ENCODE measurements at places on chromosomes 1 and 21. TPM values are rescaled to one million over a fixed set of nuclear protein-coding genes. Genes with fewer than 3 reads are reported as not detected.

HSPG2 gene
- total RNA-seq = 684 TPM

GRCh38 chr1:68165665-68166064 lies 66.7 kb downstream of the WLS start:
- no peak for DNase-seq

GRCh38 chr1:80251171-80251570 lies 1244.6 kb upstream of the ADGRL4 start:
- no peak for DNase-seq

- DNase-seq = no peak
Measured at GRCh38 chr1:153483776-153484175, 23.3 kb upstream of the S100A7 start.

LDLRAD1 gene
- not detected for total RNA-seq

- no peak for DNase-seq
Measured at GRCh38 chr1:174028495-174028894, 6.3 kb upstream of the RC3H1 start.

- no peak for DNase-seq
Measured at GRCh38 chr1:199018471-199019135, 379.8 kb downstream of the PTPRC start.

RBM34 gene
- 37.0 TPM for total RNA-seq

DNA sequence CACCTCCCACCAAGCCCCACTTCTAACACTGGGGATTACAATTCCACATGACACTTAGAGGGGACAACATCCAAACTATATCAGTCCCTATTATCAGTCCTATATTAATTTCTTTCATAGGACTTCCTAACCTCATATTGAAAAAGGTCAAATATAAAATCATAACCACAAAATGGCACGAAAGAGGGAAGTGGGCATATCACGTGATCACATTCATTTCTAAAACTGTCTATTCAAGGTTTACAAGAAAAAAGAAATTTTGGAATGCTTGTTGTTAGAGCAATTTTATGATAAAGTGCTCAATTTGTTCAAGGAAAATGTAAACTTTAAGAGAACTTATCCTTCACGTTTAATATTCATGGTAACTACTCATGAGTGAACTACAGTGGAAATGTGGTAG lies 13.2 kb upstream of the CDC7 start:
- DNase-seq = no peak

TFF2 gene
- 17.0 TPM for total RNA-seq

DNA sequence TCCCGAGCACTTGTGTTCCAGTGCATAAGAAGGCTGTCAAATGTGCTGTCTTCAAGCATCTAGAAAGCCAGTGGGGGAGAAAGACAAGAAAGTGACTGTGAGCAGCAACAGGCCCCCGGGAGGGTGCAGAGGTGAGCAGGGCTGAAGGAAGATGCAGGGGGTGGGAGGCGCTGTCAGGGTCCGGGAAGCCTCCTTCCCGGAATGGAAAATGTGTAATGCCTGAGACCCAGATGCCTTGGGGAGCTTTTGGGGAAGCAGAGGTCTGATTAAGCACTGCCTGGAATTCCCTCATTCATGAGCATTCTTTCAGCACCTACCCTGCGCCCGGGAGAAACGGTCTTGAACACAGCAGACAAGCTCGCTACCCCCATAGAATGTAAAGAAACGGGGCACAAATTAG lies 1.3 kb downstream of the NPHP4 start:
- DNase-seq = no peak

DNA sequence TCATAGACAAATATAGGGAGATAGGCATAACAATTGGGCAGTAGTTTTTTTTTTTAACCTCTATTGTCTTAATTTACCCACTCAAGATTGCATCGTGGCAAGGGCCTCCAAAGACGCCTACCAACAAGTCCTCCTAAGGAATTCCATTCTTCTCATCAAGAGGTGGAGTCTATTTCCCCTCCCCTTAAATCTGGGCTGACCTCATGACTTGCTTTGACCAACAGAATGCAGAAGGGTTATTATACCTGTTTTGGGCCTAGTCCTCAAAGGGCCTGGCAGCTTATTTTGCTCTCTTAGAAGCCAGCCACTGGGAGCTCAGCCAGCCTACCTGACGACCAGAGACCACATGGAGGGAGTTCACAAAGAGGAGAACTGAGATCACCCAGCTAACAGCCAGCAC lies 92.3 kb downstream of the COQ8A start:
- no peak for DNase-seq

DNA sequence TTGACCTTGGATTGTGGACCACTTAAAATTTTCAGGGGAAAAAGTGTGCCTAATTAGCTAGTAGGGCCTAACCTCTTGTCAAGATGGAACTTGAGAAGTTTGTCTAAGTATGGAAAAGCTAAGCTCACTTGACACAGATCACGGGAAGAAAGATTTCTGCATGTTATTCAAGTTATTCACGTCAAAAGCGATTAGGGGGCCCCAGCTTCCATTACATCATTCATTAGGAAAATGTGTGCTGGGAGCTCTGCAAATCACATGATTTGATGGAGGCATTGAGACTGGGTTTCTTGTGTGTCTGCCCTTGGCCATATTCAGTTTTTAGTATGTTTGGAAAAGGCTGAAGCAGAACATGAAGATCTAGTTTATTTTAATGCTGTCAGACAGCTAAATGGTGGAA lies 15.5 kb upstream of the POGZ start:
- no peak for DNase-seq

GRCh38 chr1:83101406-83101805 lies 897.5 kb downstream of the TTLL7 start:
- DNase-seq = no peak

DNA sequence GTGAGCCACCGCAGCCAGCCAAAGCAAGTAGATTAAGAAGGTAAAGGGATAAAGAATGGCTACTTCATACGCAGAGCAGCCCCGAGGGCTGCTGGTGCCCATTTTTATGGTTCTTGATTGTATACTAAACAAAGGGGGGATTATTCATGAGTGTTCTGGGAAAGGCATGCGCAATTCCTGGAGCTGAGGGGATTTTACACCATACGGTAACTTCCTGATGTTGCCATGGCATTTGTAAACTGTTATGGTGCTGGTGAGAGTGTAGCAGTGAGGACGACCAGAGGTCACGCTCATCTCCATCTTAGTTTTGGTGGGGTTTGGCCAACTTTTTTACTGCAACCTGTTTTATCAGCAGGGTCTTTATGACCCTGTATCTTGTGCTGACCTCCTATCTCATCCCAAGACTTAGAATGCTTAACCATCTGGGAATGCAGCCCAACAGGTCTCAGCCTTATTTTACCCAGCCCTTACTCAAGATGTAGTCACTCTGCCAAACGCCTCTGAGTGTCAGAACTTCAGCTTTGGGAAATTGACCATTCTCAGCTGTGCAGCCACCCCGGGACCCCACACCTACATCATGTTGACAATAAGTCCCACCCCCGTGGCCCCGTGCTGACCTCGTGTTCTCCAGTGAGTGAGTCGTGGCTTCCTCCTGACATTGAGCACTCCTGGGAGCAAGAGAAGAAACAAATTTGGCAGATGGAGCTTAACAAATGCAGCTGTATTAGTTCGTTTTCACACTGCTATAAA lies 149.4 kb upstream of the COL6A1 start:
- no peak for DNase-seq

GRCh38 chr1:217364220-217364619 lies 266.7 kb downstream of the GPATCH2 start:
- DNase-seq = no peak

DNA sequence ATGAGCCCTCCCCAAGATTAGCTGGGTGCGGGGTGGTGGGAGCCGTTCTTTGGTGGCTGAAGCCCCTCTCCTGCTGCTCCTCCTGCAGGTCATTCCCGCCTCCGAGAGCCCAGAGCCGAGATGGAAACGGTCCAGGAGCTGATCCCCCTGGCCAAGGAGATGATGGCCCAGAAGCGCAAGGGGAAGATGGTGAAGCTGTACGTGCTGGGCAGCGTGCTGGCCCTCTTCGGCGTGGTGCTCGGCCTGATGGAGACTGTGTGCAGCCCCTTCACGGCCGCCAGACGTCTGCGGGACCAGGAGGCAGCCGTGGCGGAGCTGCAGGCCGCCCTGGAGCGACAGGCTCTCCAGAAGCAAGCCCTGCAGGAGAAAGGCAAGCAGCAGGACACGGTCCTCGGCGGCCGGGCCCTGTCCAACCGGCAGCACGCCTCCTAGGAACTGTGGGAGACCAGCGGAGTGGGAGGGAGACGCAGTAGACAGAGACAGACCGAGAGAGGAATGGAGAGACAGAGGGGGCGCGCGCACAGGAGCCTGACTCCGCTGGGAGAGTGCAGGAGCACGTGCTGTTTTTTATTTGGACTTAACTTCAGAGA lies 448 bp downstream of the G0S2 start:
- no peak for DNase-seq

DNA sequence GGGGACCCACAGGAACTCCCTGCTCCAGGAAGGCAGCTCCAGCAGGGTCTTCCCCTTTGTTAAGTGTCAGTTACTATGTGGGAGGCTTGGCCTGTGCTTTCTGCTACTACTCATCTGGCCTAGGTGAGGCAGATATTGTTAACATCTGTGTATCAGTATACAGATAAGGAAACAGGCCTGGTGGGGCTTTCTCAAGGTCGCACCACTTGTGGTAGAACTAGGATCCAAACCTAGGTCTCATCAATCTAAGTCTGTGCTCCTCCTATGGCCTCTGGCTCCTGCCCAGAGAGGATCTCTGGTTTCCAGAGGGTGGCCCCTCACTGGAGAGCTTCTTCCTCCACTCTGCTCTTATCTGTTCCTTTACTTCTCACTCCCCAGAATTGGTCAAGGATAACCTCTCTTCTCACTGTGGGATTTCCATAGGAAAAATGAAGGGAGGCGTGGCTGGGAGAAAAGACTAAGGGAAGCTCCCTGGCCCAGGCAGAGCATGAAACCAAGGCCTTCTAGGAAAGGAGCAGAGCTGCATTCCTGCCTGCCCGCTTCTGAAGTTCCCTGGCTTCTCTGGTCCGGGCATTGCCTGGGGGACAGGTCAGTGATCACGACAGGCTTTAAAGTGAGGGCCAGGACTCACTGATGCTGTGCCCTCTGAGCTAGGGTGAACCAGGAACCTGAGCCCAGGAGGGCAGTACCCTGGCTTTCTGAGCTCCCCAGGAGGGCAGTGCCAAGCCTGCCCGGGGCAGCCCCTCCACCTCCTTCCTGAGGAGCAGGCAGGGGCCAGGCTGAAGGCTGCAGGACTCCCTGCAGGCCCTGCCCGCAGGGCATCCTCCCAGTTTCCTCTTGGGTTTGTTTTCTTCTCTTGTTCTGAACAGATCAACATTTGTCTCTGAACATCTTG lies 5.8 kb downstream of the KCNC4 start:
- DNase-seq = no peak

DNA sequence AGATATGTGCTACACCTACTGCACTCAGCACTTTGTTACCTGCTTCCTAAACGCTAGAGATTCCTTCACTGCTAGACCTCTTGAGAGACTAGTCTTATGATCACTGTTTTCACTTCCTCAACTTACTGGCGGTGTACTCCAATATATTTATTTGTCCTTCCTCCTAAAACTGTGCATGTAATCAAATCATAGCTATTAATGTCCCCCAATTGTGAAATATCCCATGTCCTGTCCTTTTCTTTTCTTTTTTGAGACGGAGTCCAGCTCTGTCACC lies 3.4 kb downstream of the SOAT1 start:
- DNase-seq = no peak

HMGCS2 gene
- not detected for total RNA-seq

- no peak for DNase-seq
Measured at GRCh38 chr1:109281680-109282496, 1.1 kb downstream of the PSRC1 start.

GRCh38 chr1:29315262-29315661 lies 78.9 kb downstream of the PTPRU start:
- no peak for DNase-seq

ILDR2 gene
- total RNA-seq = not detected

IFI44 gene
- total RNA-seq = 34.9 TPM

GRCh38 chr1:145891143-145891542 lies 5.5 kb upstream of the ANKRD35 start:
- no peak for DNase-seq
